ENCODE measurements at places on chromosomes 2 and 18.

DNA sequence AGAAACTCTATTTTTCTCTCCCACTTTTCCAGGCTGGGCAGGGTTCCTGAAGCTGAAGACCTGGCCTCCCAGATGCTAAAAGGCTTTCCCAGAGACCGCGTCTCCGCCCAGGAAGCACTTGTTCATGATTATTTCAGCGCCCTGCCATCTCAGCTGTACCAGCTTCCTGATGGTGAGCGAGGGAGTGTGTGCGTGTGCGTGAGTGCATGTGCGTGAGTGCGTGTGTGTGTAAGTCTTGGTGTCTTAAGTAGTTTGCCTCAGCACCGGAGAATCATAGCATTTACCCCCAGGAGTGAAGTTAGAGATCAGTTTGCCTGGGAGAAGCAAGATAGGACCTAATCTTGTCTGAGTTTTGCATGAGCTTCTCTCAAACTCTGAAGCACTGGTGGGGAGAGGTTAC is 73.7 kb downstream of the CDK15 start:
- no peak for DNase-seq

DNA sequence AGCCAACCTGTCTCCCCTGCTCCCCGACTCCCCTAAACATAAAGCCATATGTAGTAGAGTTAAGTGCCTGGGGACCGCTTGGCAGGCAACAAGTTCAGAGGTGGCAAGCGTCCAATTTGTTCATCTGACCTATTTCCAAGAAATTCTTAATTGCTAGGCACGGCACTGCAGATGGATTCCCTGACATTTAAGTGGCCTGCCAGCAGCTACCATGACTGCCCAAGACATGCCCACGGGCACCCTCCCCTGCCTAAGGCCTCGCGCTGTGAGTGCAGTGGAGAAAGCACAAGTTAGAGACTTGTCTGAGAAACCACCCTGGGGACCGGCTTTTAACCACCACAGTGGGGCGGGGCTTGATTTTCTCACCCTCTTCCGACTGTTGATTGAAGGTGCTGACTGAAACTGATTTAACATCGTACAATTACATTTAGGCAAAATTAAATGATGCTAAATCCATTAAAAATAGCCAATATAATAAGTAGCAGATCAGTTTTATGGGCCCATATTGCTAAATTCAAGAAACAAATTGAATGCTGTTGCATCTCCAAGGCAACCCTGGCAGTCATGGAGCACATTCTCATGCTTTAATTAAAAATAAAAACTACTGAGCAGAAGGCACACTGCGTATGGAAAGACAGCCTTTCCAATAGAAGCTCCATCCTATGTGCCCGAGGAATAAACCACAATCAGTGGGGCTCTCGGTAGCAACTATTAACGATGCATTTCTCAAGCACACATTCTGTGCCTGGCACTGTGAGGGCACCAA is 163.6 kb upstream of the ACAA2 start:
- no peak for DNase-seq

DNA sequence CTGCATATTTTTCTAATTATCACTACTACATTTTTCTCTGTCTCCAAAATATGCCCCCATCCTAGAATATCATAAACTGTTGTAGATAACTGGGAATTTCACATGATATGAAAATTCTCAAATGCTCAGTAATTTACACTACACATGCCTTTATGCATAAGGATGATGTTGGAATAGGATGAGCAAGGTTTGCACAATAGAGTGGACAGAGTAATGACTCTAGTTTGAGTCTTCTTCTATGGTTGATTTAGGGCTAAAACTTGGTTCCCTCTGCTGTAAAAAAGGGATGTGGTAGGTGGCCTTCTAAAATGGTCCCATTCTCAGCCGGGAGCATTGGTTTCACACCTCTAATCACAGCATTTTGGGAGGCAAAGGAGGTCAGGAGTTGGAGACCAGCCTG is 129.9 kb downstream of the BCL11A start:
- no peak for DNase-seq

GRCh38 chr18:9191658-9192256 is 55.2 kb downstream of the ANKRD12 start:
- DNase-seq, result no peak

GRCh38 chr2:6072276-6072675 is 380.1 kb downstream of the SOX11 start:
- DNase-seq, result no peak

DNA sequence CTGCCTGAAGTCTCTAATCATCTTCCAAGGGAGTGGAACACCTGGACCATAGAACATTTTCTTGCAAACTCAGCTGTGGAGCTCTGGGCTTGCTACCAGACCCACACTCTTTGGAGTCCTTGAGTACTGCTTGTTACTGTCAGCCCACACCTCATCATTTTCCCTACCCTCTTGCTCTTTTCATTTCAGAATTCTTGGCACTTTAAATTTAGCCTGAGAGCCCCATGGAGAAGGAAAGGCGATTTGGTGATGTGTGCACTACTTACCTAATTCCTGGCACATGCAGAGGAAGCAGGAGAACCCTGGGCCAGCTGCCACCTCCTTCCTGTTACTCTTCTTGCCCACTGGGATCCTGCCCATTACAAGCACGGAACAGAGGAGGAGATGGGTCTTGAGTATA is 31.7 kb downstream of the TMEM178A start:
- no peak for DNase-seq

- no peak for DNase-seq
Observed at GRCh38 chr2:112161431-112162145, 23.4 kb downstream of the FBLN7 start.

DNA sequence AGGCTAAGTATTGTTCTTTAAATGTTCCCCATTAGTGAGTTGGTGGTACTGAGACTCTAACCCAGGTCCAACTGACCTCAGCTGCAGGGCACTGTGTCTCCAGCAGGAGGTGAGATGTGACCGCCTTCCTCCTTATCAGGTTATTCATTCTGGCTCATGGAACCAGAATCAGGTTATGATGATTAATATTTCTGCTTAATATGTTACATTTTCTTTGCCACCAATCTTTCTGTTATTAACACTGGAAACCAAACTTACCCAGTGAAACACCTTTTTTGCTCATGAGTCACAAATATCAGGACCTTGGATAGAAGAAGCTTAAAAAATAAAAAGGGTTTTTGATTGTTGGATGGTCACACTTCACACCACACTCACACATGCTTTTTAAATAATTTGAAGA is 85.4 kb downstream of the DPP4 start:
- DNase-seq, result no peak

All from GM18507 (cell line).